ENCODE measurements at places on chromosomes 11 and 22. TPM values are rescaled to one million over a fixed set of nuclear protein-coding genes. Genes with fewer than 3 reads are reported as not detected.

- DNase-seq, result no peak
Observed at GRCh38 chr11:1844221-1845094, 5.7 kb downstream of the TNNI2 start.

DNA sequence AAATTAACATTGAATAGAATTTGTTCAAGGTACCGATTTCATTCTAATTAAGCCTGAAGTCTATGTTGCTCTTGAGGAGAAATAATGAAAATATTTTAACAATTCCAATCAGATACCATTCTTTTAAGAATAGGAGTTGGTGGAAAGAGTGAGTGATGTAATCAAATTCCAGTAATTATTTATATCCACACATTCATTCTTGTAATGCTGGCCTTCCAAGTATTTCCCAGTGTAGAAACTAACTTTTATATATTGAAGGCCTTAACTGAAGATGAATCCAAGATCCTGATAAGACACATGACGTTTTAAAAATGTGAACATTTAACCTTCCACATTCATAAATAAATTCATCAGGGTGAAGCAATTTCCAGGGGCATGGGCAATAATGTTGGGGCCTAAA lies 36.6 kb upstream of the PAX6 start:
- no peak for DNase-seq

- peak; percentile 22 for DNase-seq
Observed at GRCh38 chr11:1235901-1236315, 13.0 kb downstream of the MUC5B start.

GRCh38 chr11:111173221-111173620 lies 72.3 kb upstream of the POU2AF2 start:
- no peak for DNase-seq

DNA sequence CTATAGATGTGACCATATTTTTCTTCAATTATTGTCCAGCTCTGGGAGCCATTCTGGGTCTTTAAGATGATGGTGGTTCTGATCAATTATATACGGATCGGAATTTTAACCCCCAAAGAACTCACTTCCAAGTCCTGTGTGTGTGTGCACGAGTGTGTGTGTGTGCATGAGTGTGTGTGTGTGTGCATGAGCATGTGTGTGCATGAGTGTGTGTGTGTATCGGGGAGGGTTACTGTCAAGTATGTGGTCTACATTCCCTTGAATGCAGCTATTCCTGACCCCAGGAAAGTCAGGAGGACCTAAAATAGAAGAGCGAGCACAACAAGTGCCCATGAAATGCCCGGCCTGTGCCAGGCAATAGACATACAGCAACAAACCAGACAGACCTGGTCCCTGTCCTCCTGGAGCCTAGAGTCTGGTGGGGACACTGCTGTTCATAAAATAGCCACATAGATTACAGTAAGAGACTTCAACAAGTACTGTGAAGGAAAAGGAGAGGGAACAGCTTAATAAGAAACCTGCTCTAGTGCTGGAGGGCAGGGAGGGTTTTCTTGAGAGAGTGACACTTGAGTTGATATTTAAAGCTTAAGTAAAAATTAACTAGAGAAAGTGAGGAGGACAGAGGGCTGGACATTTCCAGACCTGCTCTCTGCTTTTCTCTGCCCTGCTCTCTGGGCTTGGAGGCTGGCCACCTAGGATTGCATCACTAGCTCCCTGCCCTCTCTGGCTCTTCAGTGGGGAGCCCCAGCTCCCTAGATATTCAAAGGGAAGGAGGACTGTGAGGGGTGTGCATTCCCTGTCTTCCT lies 66.1 kb upstream of the SPON1 start:
- DNase-seq, result no peak

- DNase-seq, result no peak
Observed at GRCh38 chr11:61621917-61622585, 41.2 kb upstream of the SYT7 start.

DNA sequence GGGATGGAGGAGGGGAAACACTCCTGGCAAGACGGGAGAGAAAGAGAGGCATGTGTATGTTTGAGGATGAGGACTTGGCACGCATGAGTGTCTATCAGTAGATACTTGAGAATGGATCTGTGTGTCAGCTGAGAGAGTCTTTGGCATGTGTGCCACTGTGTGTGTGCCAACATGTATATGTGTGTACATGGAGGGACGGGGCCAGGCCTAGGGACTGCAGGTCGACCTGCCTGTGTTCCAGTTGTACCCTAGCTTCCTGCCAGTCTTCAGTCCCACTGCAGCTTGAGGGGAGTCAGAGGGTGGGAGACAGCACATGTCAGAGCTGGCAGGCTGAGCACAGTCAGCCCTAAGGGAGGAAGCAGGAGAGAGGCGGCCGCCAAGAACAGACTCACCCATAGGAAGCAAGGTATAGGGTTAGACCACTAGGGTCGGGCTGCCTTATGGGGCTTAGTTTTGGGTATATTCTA lies 5.6 kb downstream of the CLCF1 start:
- no peak for DNase-seq

DNA sequence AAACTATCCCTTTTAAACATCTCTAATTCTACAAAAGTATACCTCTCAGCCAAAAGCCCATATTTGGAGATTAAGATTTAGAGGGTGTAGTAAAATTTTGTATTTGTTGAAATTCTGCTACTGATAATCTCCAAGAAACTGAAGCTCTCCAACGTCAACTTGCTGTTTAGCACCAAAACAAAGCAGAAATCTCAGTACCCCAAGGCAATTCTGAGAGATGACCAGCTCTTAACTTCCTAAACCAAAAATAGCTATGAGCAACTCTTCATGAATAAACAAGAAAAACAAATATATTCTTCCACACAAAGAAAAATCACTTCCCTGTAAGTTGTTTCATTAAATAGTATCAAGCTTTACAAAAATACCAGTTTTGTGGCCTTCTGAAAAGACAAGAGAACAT lies 13.3 kb downstream of the RRAS2 start:
- DNase-seq, result no peak

GRCh38 chr11:62574363-62575071 lies 826 bp upstream of the EEF1G start:
- DNase-seq, result no peak

- no peak for DNase-seq
Observed at GRCh38 chr11:32447252-32447651, 11.9 kb upstream of the WT1 start.

GRCh38 chr11:112453601-112454577 lies 193.2 kb upstream of the PLET1 start:
- peak; percentile 68 for DNase-seq

- no peak for DNase-seq
Observed at GRCh38 chr11:34481307-34481706, 32.3 kb downstream of the ELF5 start.

DNA sequence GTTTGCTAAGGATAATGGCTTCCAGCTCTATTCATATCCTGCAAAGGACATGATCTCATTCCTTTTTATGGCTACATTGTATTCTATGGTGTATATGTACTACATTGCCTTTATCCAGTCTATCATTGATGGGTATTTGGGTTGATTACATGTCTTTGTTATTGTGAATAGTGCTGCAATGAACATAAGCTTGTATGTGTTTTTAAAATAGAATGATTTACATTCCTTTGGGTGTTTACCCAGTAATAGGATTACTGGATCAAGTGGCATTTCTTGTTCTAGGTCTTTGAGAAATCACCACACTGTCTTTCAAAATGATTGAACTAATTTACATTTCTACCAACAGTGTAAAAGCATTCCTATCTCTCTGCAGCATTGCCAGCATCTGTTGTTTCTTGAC lies 6.0 kb upstream of the MS4A6E start:
- DNase-seq, result no peak

GRCh38 chr11:64558065-64558745 lies 32.8 kb upstream of the SLC22A12 start:
- no peak for DNase-seq

- no peak for DNase-seq
Observed at GRCh38 chr11:12889243-12889642, 119.9 kb upstream of the RASSF10 start.

- DNase-seq, result no peak
Observed at GRCh38 chr22:27663812-27664211, 137.7 kb downstream of the MN1 start.

- DNase-seq, result no peak
Observed at GRCh38 chr22:41480397-41480735, 11.4 kb downstream of the ACO2 start.

DNA sequence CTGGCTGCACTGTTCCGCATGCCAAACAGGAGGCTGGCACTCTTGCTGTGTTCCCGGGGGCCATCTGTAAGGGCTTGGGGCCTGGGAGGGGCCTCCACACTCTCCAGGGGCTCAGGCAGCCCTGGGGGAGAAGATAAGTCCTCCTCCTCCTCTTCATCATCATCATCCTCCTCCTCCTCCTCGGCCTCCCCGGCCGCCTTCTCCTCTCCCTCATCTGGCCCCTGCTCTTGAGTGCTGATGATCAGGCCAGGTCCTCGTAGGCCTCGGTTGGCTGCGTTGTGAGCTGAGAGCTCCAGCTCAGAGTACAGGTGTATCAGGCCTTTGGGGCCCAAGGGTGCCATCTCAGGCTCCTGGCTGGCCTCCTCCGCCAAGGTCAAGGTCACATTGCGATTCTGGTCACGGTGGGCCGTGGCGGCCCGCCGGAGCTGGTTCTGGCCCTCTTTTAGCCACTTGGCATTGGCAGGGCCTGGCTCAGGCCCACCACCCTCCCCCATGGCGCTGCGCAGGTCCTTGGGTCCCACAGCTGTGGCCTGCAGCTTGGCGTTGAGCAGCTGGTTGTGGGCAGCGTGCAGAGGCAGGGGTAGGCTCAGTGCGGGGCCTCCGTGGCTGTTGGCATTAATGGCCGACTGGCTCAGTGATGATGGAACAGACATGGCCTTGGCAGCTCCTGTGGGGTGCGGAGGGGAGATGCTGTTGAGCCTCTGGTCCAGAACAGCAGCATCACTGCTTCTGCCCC lies 8.0 kb downstream of the APBB1 start:
- DNase-seq, result no peak

DNA sequence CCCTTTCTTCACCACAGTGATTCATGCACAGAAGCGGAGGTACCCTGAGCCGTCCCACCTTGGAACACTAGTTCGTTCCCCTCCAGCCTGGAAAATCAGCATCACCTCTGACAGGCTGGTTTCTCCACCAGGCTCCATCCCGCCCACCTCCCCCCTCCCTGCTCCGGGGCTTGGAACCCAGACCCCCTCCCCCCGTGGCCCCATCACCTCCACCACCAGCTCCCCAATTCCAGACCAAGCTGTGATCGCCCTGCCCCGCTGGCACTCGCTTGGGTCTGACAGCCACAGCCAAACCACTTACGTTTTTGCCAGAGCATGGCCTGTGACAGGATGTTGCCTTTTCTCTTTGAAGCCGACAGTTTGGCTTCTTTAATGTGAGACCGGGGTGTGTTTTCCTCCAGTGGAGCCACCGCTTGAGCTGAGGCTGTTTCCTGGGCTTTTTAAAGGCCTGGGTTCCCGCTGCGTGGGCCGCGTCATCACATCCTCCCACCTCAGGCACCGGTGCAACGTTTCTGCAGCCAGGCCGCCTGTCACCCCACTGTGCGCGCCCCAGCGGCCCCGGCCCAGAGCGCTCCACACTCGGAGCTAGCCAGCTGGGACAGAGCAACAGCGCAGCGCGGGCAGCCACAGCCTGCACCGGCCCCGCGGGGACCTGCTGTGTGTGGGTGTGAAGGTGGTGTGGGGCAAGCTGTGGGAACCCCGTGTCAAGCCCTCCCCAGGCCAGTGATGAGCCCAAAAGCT lies at the start of gene POU2AF1:
Gene POU2AF1, minus strand, starts transcription at position 415 of the 741 bp plus-strand sequence. Its CDS starts 98 bp downstream, at position 317.
- no peak for DNase-seq

- peak; percentile 55 for DNase-seq
Observed at GRCh38 chr22:46233231-46233630, 16.9 kb downstream of the CDPF1 start.

GRCh38 chr11:103735497-103736032 lies 300.9 kb upstream of the DDI1 start:
- no peak for DNase-seq

DNA sequence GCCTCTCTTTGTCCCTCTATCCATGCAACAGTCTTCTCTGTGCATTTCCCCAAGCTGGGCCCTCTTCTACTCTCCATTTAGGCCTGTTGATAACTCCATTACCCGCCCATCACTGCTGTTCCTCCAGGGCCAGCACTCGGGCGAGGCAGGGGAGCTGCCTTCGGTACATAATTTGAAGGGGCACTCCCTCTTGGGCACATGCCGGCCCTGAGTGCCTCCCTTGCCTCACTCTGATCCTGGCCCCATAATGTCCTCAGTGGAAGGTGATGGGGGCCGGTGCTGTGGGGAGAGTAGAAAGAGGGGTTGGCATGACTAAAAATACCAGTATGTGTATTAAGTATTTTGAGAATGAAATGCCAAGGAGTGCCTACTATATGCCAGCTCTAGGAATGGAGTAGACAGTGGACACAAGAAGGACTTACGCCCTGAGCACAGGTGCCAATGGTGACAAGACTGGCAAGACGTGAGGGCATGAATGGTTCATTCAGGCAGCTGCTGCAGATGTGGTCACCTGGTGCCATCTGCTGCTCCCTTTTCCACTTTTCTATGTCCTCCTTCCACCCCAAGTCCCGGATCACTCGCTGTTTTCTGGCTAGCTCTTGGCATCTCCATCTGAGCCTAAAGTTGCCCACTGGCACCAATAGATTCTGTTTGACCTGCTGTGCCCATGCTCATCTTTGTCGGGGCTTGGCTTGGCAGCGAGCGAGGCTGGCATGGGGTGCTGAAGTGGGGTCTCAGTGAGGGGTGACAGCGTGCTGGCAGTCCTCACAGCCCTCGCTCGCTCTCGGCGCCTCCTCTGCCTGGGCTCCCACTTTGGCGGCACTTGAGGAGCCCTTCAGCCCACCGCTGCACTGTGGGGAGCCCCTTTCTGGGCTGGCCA lies 22.6 kb downstream of the TMEM218 start:
- no peak for DNase-seq

DNA sequence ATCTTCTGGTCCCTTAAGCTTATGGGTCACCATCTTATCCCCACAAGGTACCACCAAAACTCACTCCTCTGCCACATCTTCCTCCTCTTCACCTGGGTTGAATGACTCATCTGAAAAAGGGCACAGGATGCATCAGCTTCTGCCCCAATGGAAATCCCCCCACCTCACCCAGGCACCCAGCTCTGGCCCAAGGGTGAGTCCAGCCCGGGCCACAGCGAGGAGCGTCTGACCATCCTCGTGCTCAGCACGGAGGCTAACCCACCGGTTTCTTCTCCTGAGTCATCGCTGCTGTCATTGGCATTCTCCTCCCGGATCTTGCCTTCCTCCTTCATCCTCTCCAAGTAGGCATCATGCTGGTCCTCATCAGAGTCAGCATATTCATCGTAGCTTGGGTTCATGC lies 5.3 kb upstream of the TNKS1BP1 start:
- no peak for DNase-seq

- DNase-seq, result no peak
Observed at GRCh38 chr11:723120-723883, 17.3 kb downstream of the EPS8L2 start.

GRAP2 gene
- not detected for total RNA-seq

H19 gene
- total RNA-seq, result 46.9 TPM

C11orf52 gene
- total RNA-seq, result not detected
